SK-N-MC (cell line): ENCODE measurements at places on chromosomes 5 and 9.

DNA sequence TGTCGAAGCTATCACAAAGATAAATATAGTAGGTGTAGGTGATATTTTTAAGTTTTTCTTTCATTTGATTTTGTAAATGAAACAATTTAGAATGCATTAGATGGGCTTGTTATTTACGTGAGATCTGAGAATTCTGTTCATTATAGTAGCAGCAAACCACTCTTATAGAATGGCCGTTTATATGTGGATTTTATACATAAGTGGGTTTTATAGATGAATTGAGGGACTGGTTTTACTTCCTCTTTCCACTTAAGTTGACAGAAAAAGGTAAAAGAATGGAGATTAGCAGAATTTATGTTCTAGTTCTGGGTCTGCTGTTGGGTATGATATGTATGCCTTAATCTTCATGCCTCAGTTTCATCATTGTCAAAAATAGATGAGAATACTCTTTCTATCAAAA lies 5.6 kb downstream of the RMI1 start:
- DNase-seq: no peak

DNA sequence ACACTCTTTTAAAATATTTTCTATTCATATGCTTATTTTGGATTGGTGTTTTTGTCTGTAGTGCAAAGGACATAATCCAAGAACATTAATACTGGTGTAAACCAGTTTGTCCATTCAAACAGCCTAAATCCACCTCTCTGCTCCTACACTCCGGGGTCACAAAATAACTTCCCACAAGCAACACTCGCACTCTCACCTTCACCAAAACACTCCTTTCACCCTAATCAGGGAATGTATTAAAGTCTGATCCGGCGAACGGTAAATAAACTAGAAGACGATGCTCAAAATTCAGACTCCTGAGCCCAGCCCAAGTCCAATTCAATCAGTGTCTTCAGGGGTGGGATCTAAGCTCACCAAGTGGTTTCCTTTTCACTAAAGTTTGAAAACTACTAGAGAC lies 649 bp downstream of the AP3B1 start:
- DNase-seq: no peak

DNA sequence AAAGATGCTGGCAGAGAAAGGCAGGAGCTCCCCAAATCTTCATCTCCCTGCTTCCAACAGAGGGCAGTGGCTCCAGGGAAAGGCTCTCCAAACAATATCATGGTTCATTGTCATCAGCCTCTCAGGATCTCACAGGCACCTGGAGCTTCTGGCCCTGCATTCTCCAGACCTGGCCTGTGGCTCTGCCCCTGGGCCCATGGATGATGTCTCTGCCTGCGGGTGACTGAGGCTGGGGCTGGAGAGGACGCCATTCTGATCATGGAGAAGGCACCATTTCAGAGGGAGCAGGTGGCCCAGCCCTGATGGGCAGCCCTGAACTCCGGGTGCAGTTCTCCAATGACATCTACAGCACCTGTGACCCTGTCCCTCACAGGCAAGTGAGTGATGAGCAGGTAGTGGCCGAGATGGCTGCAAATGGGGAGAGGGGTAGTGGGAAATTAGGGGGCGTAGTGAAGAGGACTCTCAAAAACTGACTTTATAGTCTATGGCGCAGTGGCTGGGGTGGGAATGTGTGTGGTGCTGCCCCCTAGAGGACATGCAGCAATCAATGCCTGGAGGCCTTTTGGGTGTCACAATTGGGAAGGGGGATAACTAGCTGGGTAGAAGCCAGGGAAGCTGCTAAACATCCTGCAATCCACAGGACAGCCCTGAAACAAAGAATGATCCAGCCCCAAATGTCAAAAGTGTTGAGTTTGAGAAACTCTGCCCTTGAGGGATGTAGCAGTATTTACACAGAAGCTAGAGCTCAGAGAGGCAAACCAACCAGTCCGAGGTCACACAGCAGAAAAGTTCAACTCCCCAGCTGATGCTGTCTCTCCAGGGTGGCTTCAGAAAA lies 3.2 kb downstream of the SH3PXD2B start:
- DNase-seq: no peak

DNA sequence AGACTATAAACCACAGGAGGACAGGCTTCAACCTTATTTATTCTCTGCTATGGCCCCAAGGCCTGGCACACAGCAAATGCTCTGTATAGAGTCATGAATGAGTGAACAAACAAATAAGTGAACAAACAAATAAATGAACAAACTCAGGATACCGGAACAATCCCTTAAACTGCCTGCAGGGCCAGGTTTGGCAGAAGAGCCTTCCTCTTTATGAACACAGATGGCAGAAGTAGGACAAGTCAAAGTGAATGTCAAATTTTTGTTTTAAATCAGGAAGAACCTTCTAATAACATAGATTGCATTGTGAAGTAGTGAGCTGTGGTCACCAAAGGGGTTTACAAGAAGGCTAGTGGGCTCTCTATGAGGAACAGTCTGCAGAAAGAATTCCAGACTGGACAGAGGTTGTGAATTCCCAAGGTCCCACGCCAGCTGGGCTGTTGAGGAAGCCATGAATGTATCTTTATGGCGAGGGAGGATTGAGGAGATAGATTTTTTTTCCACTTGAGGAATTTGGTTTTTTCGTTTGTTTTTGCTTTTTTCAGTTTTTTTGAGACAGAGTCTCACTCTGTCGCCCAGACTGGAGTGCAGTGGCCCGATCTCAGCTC lies 30.3 kb upstream of the STING1 start:
- no peak for DNase-seq

DNA sequence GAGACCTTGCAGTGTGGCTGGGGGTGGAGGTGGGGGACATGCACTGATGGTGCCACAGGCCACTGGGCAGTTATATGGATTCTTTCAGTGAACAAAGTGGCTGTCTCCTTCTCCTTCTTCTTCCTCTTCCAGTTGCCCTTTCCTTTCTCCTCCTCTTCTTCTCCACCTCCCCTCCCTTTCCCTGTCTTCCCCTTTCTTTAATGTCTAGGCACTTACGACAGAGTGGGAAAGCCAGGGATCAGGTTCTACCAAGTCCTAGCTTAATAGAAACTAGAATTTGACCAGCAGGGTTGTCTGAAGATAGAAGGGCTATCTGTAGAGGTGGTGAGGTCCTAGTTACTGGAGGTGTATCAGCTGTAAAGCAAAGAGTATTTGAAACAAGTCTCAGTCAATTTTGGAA lies 62.8 kb downstream of the COL15A1 start:
- DNase-seq: no peak
